ENCODE measurements at places on chromosomes 11 and 22.

DNA sequence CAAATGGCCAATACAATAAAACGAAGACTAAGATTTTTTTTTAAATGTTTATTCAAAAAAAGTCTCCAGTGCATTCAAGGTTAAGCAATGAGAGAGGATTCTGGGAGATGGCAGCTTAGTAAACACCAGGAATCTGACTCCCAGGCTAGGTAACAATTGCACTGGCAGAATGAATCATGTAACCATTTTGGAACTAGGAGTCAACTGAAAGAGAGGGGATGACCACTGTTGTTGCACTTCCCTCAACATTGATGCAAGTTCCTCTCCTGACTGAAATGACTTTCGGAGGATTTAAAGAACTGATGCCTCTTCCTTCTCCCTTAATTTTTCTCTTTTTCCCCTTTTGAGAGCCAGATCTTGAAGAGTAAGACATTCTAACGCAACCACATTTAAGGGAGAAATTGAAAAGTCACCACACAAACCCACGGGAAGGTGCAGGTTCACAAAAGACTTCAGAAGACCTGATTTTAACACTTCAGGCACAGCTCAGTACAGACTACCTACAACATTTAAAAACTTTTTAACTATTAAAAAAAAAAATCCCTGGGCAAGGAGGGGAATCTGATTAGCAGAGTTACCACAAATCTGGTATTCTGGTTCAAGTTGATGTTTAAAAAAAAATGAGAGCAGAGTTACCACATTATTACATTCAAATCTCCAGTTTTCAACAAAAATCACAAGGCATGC lies 56.8 kb downstream of the FCHSD2 start:
- no peak for DNase-seq

DNA sequence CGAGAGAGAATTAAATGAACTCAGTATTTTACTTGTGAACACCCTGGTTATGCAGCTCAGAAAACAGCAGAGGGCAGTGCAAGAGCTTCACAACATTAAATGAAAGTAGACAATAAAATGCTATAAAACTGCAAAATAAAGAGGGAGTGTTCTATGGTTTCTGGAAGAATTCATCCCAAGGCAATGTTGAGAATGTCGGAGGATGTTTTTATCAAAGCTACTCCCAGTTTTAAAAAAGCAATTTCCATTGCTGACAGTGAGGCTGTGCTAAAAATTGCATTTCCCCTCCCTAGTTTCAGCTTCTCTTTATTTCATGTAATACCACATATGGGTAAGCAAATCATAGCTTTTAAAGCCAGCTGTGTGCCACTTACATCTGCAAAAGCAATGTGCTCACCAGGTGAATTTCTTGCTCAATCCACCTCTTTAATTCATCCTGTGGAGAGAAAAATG lies 296.8 kb downstream of the RAB38 start:
- no peak for DNase-seq

DNA sequence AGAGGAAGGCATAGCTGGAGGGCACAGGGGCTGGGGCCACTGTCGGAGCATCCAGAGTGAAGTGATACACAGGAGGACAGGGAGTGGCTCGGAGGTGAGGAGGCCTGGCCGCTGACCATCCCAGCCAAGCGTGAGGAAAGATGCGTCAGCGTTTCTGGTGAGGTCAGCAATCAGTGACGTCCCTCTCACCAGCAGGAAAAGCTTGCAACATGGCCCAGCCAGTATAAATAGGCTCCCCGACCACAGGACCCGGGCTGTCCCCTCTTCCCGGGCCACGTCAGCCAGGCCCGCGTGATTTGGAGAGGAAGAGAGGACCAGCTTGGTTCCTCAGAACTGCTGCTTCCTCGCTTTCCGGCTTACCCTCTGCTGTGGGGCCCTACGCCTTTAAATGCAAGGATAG lies 4.2 kb upstream of the OSM start:
- no peak for DNase-seq

DNA sequence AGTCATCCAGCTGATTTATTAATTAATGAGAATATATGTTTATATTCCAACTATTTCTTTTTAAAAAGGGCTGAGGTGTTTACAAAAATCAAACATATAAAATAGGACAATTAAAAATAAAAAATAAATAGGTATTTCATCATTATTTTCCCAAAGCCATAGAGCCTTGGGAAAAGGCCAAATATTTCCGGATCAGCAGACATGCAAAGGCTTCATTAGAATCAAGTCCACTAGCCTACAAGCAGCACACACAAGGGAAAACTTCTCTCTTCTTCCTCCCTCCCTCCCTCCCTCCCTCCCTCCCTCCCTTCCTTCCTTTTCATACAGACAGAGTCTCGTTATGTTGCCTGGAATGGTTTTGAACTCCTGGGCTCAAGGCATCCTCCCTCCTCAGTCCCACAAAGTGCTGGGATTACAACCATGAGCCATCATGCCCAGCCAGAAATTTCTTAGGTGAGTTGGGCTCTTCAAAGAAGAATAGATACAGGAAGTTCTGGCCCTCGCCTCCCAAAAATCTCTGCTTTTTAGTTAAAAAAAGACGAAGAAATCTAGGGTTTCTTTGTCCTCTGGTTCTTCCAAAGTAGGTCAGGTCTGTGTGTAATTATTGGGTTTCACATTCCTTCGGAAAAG lies 121.2 kb downstream of the SIK3 start:
- no peak for DNase-seq

- DNase-seq = no peak
These were observed 1.9 kb downstream of the RPLP2 start for GRCh38 chr11:811446-812245.

DNA sequence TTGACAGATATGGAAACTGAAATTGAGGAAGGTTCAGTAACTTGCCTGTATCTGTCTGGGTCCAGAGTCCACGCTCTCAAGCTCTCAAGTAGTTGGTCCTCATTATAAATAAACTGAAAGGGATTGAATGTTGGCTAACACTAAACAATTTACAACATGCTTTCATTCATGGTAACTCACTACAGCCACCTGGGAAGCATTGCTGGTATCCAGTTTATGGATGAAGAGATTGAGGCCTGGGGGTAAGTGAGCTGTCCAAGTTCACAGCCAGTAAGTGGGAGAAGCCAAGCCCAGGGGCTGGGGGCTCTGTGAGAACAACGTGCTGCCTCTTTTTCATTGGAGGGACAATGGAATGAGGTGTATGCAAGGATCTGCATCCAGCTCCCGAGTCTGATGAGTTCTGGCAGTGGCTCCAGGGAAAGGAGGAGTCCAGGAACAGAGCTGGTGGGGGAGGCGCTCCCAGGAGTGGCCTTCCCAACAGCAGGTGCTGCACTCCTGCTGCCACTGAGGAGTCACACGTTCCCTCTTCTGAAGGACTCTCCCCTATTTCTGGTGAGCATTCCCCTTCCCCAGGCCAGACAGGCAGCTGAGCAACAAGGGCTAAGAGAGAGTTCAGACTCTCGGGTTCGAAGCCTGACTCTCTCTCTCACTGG lies 175.8 kb downstream of the CSNK2A3 start:
- DNase-seq = no peak

DNA sequence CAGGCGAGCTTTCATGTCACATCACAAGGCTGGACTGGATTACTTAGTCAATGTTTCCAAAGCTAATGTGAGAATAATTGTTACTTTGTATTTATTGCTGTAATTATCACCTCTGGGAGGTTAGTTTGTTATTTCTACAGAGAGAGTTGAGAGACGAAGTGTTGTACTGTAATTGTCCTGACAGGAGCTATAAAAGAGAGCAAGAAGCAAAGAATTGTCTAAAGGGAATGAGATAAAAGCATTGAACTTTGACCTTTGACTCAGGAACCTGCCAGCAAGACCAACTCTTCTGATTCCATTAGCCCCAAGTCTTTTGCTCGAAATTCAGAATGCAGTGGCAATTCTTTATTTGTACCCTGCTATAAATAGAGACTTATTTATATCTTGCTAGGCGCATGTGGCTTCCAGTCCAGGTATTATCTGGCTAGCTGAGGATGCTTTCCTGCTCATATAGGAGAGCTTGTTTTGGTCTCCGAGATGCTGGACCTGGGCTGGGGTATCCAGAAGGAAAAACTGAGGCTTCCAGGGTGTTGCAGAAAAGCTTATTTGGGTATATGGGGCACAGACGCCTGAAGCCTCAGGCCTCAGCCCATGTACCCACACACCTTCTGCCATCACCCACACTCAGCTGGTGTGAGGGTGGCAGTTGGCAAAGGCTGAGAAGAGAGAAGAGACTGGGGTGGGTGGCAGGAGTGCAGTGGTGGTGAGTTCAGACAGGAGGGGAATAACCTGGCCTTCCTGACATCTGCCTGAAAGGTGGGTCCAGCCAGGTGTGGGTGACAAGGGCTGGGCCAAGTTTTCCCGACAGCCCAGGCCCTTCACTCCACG lies 40.7 kb downstream of the SYT13 start:
- no peak for DNase-seq

DNA sequence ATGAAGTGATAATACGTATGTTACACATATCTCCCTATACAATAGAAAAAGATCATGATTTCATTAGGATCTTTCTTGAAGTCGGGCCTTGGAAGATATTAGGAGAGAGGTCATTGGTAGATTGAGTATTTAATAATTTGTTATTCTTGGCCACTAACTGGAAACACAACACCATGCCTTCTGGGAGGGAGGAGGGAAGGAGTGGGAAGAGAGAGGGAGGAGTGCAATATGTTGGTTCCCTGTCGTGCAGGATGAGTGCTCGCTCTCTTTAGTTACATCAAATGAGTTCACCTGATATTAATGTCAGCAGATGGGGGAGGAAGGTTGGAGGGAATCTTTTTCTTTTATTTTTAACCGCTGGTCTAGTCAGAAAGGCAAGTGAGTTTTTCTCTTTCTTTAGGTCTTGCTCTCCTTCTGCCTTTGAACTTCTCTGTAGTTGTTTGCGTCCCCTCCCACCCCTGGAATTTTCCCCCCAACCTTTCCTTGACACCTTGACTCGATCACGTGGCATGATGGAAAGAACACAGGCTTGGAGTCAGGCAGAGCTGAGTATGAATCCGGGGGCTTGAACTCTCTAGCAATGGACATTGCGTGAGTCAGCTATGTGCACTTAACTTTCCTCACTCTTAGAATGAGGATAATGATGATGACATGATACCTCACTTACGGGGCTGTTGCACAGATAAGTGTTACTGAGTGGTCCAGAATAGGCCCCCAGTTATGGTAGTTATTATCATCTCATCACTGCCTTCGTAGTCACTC lies 6.2 kb downstream of the ADAMTS15 start:
- no peak for DNase-seq

DNA sequence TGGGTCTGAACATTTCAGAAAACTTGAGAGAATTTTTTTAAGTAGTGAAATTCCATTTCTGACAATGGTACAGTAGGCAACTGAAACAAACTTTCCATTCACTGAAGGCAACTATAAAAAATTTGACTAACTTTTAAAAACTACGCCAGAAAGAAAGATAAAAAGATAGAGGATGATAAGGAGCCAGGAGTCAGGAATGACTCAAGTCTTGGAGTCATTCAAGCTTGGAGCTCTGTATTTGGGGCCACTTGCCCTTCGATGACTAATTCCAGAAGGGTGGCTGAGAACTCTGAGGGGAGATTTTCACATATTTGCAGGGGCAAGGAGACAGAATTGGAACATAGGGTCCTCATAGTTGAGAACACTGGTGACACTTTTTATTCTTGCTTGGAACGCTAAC lies 1083.2 kb upstream of the CNTN5 start:
- no peak for DNase-seq

DNA sequence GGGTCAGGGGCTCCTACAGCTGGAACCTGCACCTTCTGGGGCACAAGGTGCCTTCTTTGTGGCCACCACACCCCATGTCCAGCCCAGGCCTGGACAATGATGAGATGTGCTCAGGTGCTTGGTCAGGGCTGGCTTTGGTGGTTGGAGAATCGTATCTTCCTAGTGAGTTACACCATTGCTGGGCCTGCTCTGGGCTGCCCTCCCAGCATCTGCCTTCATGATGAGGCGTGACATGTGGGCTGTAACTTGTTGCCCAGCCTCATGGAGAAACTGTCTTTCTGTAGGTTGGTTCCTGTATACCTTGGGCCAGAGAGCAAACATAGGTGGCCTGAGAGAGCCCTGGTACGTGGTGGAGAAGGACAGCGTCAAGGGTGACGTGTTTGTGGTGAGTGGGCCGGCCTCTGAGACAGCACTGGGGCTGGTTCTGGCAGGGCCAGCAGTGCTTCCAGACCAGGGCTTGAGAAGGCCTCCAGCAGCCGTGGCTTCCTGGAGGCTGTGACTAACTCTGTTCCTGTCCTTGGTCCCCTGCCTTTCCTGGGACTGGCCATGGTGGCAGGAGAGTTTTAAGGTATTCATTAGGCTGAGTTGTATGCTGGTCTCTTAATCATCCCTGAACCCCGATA lies 18.1 kb downstream of the TRMU start:
- DNase-seq = no peak

- no peak for DNase-seq
These were observed 38.5 kb upstream of the GRAMD4 start for GRCh38 chr22:46581538-46582244.

GRCh38 chr22:42320443-42321416 lies 50.3 kb upstream of the TCF20 start:
- no peak for DNase-seq

GRCh38 chr11:70456921-70457532 lies 58.7 kb downstream of the CTTN start:
- no peak for DNase-seq

DNA sequence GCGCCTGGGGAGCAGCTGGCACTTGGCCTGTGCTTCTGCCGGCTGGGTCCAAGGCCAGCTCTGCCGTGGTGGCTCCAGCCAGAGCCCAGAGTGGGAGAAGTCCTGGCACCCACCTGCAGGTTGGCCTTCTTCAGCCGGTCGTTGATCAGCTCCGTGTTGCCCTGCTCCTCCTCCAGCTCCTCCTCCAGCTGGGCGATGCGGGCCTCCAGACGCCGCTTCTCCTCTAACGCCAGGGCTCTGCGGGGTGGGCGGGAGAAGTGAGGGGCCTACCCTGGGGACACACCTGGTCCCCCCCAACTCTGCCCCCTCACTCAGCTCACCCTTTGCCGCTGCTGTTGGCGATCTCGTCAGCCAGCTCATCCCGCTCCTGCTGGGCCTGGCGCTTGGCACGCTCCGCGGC lies 32.6 kb downstream of the APOL1 start:
- DNase-seq = no peak

- no peak for DNase-seq
These were observed 12.1 kb downstream of the DCUN1D5 start for GRCh38 chr11:103079833-103080232.

- no peak for DNase-seq
These were observed 1.5 kb downstream of the APOBEC3H start for GRCh38 chr22:39098576-39098975.
